NCI-H2081 (cell line): ENCODE measurements at places on chromosomes 7 and 10.

- DNase-seq = no peak
Observed at GRCh38 chr10:31698181-31698830, 230.3 kb downstream of the ARHGAP12 start.

DNA sequence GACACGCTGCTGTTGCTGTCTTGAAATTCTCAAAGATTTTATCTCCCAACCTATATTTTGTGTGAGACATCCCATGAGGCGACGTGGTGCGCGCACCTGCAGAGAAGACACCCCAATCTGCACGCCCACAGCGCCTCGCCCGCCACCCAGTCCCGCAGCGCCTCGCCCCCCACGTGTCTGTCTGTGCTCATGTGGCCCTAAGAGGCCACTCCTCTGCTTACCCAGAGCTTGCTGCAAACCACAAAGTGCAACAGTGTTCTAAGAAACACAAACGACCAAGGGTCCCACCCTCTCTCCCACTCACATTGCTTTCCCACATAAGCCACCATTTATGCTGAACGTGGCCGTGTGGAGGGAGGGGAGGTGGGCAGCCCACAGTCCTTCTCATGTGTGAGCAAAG is 287.2 kb downstream of the PTPRN2 start:
- no peak for DNase-seq

GRCh38 chr10:61960396-61961120 is 59.1 kb downstream of the ARID5B start:
- no peak for DNase-seq

DNA sequence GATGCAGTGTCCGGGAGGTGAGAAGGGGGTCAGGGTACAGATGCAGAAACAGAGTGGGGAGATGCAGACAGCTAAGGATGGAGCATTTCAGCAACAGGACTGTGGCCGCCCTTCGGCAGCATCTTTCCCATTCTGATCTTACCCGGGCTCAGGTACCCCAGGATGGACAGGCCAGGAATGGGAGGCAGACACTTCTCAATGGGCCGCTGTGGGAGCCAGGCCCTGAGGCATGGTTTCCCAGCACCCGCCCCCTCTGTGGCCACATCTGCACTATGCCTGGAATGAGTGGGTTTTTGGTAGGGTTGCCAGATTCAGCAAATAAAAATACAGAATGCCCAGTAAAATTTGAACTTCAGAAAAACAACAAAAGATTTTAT is 105.2 kb upstream of the CTBP2 start:
- DNase-seq = no peak

- peak; percentile 43 for DNase-seq
Observed at GRCh38 chr7:102077081-102077480, 209.6 kb upstream of the SH2B2 start.

GRCh38 chr10:103661198-103661950 is 167.9 kb downstream of the NEURL1 start:
- peak; percentile 62 for DNase-seq

GRCh38 chr10:4316161-4316810 is 509.7 kb upstream of the AKR1E2 start:
- DNase-seq = no peak

DNA sequence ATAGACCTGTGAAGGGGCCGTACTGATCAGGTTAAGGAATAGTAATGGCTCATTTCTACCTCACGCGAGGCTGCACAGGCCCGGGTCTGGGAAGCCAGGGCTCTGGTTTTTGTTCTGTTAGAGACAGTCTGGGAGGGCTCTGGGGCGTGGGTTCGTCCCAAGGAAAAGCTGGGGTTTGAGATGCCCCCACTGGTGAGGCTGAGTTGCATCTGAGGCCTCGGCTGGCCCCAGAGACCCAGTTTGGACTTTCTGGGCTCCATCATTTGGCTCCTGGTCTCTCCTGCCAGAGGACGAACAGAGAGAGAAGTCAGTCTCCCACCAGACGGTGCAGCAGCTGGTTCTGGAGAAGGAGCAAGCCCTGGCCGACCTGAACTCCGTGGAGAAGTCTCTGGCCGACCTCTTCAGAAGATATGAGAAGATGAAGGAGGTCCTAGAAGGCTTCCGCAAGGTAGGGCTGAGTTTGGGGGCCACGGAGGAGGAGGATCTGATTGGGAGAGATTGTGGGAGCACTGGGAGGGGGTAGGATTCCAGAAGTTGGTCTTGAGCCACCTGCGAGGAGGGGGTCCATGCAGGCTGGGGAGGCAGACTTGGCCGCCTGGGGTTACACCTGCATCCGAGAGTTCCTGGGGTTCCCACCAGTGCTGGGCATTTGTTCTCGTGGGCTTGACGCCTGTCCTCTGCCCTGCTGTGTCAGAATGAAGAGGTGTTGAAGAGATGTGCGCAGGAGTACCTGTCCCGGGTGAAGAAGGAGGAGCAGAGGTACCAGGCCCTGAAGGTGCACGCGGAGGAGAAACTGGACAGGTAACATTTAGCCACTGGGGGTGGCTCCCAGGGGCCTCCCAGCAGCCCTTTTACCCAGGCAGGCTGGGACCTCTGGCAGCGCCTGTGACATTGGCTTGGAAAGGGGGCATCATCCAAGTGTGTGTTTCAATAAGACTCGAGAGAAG is 22.5 kb upstream of the BTBD16 start:
- no peak for DNase-seq

- no peak for DNase-seq
Observed at GRCh38 chr7:99403764-99404163, 4.6 kb downstream of the PDAP1 start.

DNA sequence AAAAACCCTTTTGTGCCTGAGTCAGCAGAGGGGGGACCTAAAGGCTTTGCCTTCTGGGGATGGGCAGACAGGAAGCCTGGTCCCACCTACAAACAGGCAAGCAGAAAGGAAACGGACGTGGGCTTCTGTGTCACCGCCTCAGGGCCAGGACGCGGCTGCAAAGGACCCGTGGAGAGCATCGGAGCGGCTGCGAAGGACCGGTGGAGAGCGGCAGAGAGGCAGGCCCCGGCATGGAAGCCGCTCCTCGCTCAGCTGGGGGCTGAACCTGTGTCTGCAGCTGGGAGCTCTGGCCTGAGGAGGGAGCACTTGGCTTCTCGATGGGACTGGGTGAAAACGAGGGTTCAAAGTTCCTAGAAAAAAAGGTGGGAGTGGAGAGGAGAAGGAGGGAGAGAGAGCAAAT is 125.4 kb upstream of the PPP2R2D start:
- no peak for DNase-seq
